COLO829 (cell line): ENCODE measurements at places on chromosomes 7 and 10.
A peak's percentile ranks its signal among the peaks of the same experiment; 100 is the strongest.

- no peak for DNase-seq
These were observed 74.3 kb downstream of the LHPP start for GRCh38 chr10:124535731-124536495.

DNA sequence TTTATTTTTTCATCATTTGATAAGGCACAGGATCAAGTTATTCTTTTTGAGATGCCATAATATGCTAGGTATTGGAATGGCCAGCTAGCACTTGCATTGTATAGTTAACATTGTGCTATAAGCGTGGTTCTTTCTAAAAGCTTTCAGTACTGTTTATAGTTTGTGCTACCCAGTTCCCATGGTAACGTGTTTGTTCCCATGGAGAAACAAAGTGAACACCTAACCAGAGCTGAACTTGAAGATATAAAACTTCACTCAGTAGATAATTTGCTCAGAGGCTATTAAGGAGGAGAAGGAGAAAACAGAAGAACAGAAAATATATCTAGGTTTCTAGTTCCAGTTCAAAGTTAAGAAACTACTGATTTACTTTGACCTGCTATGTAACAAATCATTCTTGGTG is 23.6 kb upstream of the ITGB8 start:
- DNase-seq: peak; percentile 56

DNA sequence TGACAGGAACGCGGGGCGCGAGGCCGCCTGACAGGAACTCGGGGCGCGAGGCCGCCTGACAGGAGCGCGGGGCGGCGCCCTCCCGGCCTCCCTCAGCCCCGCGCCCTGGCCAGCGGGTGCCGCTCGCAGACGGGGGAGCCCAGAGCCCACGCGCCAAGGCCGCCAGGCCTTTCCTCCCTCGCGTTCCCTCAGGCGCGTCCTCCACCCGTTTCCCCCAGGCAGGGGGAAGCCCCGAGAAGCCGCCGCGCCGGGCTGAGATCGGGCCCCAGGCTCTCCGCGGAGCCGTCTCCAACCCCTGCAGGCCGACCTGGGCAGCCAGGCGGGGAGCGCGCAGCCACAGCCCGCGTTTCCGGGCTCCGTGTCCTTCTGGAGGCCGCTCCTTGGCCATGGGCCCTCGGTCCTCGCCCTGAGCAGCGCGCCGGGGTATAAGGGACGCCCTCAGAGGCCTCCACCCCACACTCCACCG is 17.7 kb downstream of the PTPRN2 start:
- no peak for DNase-seq

DNA sequence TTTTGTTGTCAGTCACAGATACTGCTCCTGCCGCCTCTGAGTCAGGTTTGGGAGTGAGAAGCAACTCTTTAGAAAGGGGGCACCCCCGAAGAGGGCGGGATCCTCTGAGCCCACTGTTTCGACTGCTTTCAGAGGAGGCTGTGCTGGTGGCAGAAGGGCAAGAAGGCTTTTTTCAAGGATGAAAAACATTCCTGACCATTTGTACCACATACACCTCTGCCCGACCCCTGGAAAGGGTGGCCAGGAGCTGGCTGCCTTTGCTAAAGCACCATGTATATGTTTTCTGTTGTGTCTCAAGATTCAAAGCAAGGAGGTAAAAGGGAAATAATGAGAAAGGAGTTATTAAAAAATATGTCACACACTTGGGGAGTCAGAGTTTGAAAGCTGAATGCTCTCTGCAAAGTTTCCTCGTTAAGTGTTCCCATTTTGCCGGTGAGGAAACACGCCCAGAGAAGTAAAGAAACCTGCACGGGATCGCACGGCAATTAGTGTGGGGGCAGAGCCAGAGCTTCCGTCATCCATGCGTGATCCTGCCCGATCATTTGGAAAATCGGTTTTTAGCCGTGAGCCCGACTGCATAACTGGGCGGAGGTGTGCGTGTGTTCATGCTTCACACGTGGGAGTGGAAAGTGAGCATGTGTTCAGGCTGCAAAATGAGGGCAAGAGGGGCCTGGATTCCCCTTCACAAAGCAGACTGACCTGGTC is 163.2 kb downstream of the ADAM12 start:
- DNase-seq: no peak

GRCh38 chr7:137987968-137988367 is 13.9 kb downstream of the CREB3L2 start:
- no peak for DNase-seq

- no peak for DNase-seq
These were observed 102.7 kb downstream of the FAM53B start for GRCh38 chr10:124641282-124642087.

DNA sequence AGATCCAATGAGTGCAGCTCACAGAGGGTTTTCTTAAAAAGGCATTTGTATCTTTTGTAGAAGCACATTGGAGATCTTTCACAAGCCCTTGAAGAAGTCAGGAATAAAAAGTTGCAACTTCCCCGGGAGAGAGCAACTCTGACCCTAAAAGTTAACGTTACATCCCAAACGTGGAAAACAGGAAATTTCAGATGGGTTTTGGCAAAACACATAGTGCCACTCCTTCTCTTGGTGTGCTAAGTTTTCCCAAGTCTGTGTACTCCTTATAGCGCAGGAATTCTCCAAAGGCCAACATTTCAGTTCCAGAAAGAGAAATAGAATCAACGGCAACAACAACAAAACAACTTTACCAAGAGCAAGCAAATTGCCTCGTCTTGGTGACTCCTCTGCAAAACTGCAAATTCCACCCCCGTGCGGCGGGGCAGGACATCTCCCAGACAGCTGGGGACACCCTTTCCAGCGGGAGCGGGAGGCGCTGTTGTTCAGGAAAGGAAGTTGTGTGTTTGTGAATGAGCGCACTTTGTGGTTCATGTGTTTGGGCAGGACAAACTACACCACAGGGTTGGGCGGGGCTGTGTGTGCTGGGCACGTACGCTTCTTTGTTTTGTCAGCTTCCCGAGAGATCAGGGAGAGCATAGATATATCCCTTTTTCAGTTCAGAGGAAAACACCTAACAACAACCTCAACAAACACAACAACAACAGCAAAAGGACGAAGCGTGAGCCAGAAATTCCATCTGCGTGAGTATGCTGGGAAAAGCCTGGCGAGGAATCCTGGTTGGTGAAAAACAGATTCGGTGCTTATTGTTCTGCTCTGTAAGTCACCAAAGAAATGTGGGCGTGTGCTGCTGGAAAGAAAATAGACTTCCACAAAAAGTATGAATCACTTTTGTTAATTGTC is 294.7 kb upstream of the PITRM1 start:
- peak; percentile 21 for DNase-seq

- DNase-seq: peak; percentile 36
These were observed 27.1 kb upstream of the SOSTDC1 start for GRCh38 chr7:16492513-16493062.

- no peak for DNase-seq
These were observed 131.9 kb downstream of the SDK1 start for GRCh38 chr7:3432911-3433310.

GRCh38 chr10:100683004-100683403 is 62.4 kb upstream of the PAX2 start:
- DNase-seq: no peak

DNA sequence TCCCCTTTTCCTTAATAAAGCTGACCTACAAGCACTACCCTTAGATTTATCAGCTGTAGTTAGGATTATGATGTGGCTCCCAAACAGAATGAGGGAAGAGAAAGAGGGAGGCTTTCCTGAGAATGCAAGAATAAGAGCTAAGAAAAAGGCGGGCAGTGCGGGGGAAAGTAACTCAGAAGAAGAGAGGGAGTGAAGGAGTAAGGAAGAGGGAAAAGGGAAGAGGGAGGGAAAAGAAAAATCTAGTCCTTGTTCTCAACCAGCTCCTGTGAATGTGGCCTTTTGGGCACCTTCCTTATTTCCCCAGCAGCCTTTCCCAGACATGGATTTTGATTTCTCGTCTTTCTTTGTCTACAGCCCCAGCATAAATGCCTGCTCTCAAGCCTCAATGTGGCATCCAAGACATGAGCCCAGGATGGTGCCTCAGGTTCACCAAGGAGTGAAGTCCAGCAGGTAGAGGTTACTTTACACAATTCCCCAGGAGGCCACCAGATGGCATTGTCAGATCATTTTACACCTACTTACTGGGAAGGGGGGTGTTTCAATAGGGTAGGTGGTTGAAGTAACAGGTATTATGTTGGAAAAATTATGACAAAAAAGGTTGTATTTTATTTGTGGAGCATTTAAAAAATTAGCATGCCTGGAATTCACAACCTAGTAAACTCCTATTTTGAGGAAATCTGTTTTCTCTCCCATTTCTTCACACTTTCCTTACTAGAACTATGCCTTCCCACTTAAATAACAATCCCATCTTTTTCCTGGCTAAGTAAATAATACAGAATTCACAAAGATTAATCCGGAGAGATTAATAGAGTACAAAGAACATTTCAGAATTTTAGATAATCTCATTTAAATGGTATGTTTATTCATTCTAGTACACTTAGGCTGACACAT is 106.5 kb downstream of the HTR7 start:
- peak; percentile 34 for DNase-seq
